ENCODE measurements at places on chromosomes 16 and 17.

DNA sequence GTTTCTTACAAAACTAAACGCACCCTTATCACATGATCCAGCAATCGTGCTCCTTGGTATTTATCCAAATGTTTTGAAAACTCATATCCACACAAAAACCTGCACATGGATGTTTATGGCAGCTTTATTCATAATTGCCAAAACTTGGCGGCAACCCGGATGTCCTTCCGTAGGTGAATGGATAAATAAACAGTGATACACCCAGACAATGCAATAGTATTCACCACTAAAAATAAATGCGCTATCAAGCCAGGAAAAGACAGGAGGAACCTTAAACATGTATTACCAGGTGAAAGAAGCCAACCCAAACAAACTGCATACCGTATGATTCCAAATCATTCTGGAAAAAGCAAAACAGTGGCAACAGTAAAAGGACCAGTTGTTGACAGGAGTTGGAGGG is 10.0 kb downstream of the SPATA32 start:
- DNase-seq = no peak

DNA sequence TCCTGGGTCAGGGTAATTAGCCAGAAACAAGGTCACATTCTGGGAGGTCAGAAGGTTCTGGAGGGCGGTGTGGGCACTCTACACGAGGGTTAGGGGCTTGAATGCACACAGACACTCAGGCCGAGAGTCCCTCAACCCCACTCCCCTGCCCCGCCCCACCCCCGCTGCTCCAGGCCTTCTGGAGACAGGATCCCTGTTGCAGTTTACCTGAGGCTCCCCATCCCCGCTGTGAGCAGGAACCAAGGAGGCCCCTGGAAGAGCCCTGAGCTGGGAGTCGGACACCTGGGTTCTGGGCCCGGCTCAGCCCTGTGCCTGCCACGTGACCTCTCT is 4.4 kb upstream of the ACTG1 start:
- DNase-seq = no peak

GRCh38 chr17:38461683-38462082 is 33.4 kb downstream of the ARHGAP23 start:
- DNase-seq = no peak

- DNase-seq = no peak
Observed at GRCh38 chr17:80936218-80936617, 55.4 kb upstream of the CHMP6 start.

- no peak for DNase-seq
Observed at GRCh38 chr16:69408475-69408874, 15.9 kb upstream of the CYB5B start.

GRCh38 chr17:31051506-31051905 is 43.3 kb upstream of the NF1 start:
- DNase-seq = peak; percentile 66

- no peak for DNase-seq
Observed at GRCh38 chr17:382644-383533, 30.3 kb upstream of the RPH3AL start.

DNA sequence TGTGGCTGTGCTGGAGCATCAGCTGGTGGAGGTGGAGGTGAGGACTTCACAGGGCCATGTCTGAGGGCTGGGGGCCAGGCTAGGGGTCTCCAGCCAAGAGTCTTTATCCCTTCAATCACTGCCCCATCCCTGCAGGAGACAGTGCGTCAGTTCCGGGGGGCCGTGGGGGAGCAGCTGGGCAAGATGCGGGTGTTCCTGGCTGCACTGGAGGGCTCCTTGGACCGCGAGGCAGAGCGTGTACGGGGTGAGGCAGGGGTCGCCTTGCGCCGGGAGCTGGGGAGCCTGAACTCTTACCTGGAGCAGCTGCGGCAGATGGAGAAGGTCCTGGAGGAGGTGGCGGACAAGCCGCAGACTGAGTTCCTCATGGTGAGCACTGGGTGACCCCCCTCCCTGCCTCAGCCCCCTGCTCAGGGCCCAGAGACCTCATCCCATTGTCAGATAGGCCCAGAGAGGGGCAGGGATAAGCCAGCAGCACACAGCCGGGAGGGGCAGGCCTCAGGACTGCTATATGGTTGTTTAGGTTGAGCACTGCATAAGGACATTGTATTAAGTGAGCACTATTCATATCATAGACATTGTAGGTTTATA is 2.3 kb upstream of the PYDC1 start:
- DNase-seq = no peak
